ENCODE measurements at places on chromosomes 4 and X. TPM values are rescaled to one million over a fixed set of nuclear protein-coding genes. Genes with fewer than 3 reads are reported as not detected.

- no peak for DNase-seq
These were observed 47.1 kb upstream of the SORBS2 start for GRCh38 chr4:185859111-185859510.

GRCh38 chr4:85557016-85557901, 82.3 kb downstream of the ARHGAP24 start:
- no peak for DNase-seq

Gene NR0B1
- polyA plus RNA-seq = 0.12 TPM

Gene ATP1B4
- polyA plus RNA-seq = not detected

Gene CENPVL1
- polyA plus RNA-seq = not detected

GRCh38 chrX:121958886-121959285, 911.5 kb downstream of the GLUD2 start:
- no peak for DNase-seq

DNA sequence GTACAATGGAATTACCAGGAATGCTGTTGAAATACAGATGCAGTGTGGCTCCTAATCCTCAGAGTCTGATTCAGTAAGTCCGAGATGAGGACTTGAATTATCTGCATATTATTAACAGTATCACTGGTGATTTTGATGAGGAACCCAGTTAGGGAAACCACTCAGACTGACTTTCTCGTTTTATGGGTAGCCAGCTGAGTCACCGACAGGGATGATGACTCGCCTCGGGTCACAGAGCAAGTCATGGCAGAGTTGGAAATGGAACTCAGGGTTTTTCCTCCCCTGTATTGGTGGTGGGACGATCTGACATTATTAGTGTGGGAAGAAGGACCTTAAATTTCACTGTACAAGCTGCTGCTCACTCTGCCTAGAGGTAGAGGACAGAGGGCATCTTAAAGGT, 51.3 kb downstream of the RTL9 start:
- DNase-seq = no peak

DNA sequence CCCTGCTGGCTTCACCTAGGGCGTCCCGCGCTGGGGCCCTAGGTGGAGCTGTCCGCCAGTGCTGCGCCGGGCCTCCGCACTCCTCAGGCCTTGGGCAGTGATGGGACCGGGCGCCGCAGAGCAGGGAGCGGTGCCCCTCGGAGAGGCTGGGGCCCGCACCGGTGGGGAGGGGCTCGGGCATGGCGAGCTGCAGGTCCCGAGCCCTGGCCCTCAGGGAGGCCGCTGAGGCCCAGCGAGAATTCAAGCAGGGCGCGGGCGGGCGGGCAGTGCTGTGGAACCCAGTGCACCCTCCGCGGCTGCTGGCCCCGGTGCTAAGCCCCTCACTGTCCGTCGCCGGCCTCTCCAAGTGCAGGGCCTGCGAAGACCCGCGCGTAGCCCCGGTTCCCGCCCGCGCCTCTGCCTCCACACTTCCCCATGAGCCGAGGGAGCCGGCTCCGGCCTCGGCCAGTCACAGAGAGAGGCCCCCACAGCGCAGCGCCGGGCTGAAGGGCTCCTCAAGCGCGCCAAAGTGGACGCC, 565.1 kb upstream of the NDST4 start:
- DNase-seq = no peak

Gene SUPT20HL1
- not detected for polyA plus RNA-seq

GRCh38 chrX:50704360-50704759, 109.6 kb downstream of the SHROOM4 start:
- DNase-seq = no peak

Gene FAM199X
- polyA plus RNA-seq = 7.1 TPM

Gene GLOD5
- not detected for polyA plus RNA-seq

DNA sequence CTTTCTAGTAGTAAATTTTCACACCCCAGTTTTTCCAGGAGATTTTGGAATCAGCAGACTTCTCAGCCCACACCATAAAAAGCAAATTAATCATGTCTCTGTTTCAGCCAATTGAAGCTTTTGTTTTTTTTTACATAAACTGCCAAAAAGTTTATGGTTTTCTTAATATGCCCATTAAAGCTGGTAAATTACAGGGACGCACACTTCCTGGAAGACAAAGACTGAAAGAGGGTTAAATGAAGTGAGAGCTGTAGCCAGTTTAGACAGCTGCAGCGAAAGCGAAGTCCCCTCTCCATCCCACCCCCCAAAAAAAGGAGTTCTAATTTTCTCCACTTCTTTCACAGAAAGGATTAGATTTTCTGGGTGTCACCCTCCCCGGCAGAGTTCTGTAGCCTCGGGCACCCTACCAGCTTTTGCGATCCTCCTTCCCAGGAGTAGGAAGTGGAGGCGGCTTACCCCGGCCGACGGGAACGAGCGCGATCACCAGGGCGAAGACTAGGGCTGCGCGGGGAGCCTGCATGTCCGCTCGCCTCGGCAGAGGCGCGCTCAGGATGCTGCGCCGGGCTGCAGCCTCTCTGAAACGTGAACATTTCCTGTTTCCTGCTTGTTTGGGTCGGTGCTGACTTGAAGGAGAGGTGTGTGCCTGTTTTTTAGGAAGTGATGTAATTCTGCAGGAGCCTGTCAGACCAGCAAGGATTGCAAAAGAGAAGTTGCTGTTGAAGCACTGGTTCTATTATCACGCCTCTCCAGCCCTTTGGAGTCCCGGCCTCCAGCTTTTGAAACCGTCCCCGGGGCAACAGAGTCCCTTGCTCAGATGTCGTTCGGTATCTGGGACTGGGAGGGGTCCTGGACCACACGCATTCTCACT, at the start of gene TMEM154:
TSS of gene TMEM154 (minus strand) at position 584 of the 868 bp plus-strand sequence. CDS start at position 520, 64 bp downstream.
- peak; percentile 21 for DNase-seq

Gene GNL3L
- 26.4 TPM for polyA plus RNA-seq

DNA sequence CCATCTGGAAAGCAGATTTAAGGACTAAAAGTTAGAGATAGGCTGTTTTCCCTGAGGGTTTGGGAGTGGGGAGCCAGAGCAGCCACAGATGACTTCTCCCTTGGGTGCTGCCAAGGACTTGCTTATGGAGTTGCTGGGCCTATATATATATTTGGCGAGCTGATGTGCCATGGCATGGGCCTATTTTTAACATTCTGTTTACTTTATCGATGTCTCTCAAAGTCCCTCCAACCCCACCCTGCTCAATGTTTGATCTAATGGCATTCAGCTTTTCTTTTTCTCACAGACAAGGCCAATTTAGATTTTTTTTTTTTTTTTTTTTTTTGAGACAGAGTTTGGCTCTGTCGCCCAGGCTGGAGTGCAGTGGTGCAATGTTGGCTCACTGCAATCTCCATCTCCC, 6.1 kb upstream of the CUL4B start:
- no peak for DNase-seq

DNA sequence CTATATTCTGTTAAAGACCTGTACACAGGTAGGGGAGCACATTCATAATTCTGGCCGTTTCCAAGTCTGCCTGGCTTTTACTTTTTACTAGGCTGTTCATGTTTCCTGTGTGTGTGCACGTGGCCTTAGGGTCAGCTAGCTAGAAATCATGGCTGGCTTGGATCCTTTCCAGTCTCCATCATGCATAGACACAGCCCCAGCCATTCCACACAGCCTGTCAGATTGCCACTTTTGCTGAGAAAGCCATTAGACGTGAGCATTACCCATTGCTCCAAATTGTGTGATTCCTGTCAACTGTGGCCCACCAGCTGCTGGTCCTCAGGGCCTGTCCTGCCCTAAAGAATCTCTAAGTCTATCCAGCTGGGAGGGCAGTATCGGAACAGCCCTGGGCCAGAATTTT, 11.4 kb upstream of the SORCS2 start:
- DNase-seq = no peak

Gene CXorf51B
- not detected for polyA plus RNA-seq

DNA sequence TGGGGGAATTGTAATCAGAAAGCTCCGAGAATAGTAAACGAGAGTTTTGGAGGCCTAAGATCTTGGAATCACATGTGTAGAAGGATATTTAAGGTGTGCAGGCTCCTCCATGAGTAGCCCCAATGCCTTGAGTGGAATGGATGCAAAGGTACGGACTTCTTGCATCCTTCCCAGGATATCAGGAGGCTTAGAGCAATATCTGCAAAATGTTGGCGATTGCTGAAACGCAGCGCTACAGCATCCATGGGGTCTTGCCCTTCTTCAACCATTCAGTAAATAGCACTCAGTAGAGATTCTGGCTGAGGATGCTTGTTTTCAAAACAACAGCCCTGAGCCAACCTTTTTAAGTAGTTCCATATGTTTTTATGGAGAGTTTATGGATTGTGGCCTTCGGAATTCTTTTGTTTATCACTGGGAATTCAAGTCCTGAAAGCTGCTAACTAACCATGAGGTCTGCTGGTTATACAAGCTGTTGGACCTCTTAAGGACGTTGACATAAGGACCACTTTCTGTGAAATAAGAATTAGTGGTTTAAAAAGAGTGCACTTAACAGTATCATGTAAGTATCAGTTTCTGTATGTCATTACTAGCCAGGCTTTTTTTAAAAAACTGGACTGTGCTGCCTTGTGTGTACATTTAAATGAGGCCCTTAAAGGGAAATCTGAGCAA, 228.8 kb upstream of the PGRMC2 start:
- peak; percentile 85 for DNase-seq

Gene NUDT10
- 2.5 TPM for polyA plus RNA-seq

DNA sequence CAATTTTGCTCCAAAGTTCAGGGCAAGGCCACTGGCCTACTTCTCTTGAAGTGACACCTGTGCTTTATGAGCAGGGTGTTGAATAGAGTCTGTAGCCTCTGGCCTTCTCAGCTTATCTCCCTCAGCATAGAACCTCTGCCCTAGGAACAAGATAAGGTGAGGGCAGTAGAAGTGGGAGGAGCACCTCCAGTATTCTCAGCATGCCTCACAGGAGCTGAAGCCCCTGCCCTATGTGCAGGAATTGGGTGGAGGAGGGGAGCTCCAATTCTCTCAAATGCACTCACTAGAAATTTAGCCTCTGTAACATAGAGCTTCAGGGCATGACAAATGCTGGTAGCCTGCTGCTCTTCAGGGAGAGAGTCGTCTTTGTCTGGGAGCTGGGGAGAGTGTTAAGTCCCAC, 479.3 kb downstream of the IL1RAPL1 start:
- no peak for DNase-seq

Gene CENPVL2
- not detected for polyA plus RNA-seq

Gene RPL36A
- 2,019 TPM for polyA plus RNA-seq

GRCh38 chrX:47143894-47144625, 442 bp downstream of the NDUFB11 start:
- no peak for DNase-seq

- DNase-seq = no peak
These were observed 1.8 kb downstream of the ZFYVE28 start for GRCh38 chr4:2416564-2417225.

GRCh38 chr4:150070464-150071170, 7.6 kb upstream of the DCLK2 start:
- no peak for DNase-seq

DNA sequence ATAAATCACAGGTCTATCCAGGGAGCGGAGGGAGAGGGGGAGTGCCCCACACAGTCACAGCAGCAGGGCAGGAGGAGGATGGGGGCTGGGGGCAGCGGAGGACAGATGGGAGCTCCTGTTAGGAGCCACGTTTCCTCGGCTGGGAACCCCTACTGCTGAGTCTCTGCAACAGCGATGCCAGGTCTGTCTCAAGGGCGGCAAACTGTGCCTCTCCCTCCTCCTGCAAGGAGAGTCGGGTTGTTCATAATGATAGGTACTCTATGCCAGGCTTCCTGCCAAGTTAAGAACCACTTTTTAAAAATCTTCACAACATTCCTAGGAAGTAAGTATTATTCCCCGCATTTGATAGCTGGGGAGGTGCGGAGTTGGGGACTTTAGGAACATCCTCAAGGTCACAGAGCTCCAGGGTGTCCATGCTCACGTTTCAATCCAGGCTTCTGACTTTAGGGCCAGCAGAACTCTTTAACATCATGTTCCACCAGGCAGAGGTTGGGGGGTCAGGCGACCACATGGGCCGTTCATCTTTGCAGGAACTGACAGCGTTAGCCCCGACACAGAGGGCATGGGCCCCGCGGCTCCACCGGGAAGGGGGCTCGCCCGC, 98.3 kb upstream of the MAML3 start:
- DNase-seq = no peak

Gene UGT2B17
- not detected for polyA plus RNA-seq

- no peak for DNase-seq
These were observed 19.5 kb downstream of the MID1IP1 start for GRCh38 chrX:38820751-38821150.

DNA sequence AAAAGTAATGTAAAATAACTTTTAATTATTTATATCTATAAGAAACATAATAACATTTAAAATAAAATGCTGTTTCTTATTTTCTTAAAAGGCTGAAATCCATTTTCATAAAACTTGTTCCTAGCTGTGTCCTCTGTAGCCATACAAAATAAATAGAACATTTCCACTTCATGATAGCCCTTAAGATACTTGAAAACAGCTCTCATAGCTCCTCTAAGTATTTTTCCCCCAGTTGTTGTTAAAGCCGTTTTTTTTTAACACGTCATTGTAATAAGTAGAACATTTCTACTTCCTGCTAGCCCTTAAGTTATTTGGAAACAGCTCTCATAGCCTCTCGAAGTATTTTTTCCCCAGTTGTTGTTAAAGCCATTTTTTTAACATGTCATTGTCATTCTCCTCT, 97.3 kb upstream of the SOX3 start:
- no peak for DNase-seq

Gene UGT8
- polyA plus RNA-seq = not detected

DNA sequence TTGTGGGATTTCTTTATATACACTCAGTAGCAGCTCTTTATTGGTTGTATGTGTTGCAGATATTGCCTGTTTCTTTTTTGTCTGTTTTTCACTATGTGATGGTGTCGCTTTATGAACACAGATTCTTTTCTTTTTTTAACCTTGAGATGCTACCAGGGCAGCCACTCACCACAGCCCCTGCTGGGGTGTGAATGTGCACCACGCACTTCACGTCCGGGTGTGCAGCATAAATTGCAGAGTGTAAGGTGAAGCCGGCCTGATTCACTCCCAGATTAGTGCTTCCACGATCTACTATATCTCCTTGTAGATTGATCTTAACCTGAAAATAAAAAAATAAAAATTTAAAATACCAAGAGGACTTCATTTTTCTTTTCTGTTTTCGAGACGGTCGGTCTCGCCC, 71.4 kb downstream of the FAM193A start:
- no peak for DNase-seq

GRCh38 chr4:149345424-149345823, 470.2 kb downstream of the IQCM start:
- no peak for DNase-seq

DNA sequence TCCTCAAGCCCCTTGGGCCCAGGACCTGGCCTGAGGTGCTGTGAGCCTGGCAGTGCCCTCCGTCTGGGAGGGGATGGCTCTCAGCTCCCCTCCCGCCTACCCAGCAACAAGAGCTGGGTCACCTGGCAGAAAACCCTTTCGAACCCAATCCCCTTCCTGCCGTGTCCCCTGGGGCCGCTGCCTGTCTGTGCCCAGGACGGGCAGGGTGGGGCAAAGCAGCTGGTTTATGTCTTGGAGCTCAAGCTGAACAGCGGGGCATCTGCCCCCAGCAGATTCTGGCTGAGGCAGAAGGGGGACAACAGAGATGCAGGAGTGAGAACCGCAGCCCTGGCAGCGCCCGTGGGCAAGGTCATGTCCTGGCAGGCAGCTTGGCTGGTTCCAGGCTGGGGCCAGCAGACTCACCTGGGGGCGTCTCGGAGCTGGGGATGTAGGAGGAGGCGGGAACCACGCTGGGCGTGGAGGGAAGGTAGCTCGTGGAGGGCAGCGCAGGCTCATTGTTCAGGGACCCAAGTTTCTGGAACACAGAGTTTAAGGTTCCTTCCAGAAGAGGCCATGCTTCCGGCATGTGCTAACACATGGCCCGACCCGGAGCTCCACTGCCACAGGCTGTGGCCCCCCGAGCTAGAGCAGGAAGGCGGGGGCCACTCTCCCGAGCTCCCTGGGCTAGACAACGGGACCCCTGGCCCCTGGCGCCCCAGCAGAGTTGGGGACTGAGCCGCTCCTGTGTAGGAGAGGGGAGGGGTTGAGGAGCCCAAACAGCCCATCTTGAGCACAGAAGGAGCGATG, 24.2 kb downstream of the NELFA start:
- no peak for DNase-seq
